ENCODE measurements at places on chromosomes 13 and 19.

DNA sequence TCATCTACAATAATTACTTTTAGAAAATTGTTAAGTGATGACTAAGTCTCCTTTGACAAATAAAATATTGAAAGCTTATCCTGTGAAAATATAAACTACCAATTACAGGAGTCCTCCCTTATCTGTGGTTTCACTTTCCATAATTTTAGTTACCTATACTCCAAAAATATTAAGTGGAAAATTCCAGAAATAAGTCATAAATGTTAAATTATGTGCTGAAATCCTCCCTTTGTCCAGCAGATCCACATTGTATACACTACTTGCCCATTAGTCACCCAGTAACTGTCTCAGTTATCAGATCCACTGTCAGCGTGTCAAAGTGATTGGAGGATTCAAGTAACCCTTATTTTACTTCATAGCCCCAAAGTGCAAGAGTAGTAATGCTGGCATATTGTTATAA, 98.1 kb downstream of the SERP2 start:
- DNase-seq = no peak

DNA sequence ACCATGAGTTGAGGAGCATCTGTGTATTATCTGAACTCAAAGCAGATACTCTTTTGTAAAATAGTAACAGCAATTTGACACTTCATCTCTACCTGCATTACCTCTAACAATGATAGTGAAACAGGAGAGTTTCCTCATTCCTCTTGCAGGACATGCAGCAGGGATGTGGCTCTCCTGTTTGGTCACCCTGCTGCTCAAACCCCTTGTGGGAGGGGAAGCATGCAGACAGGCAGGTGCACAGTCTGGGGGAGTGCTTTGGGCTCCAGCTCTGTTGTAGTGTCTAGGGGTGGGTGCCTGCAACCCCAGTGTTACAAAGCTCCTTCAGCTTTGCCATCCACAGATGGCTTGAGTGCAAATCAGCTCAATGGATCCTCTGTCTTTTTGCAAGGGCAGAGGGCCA, 827.6 kb downstream of the DACH1 start:
- DNase-seq = no peak

- DNase-seq = no peak
These were observed 19.6 kb upstream of the GTF2F2 start for GRCh38 chr13:45100573-45101262.

DNA sequence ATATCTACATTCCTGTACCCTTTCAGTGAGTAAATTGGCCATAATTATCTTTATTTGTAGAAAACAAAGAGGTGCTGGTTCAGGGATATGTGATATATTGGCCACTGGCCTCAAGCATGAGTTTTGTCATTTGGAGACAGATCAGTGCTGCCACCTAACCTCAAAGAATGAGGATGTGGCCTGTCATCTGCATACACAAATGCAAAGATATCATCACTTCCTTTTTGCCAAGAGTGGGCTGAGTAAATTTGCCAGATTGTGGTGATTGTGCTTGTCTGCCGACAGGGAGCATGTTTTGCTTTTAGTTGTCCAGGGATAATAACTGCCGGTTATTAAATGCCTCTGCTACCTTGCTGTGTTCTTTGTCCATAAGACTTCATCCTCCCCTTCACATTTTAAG, 44.2 kb downstream of the WASF3 start:
- DNase-seq = no peak

DNA sequence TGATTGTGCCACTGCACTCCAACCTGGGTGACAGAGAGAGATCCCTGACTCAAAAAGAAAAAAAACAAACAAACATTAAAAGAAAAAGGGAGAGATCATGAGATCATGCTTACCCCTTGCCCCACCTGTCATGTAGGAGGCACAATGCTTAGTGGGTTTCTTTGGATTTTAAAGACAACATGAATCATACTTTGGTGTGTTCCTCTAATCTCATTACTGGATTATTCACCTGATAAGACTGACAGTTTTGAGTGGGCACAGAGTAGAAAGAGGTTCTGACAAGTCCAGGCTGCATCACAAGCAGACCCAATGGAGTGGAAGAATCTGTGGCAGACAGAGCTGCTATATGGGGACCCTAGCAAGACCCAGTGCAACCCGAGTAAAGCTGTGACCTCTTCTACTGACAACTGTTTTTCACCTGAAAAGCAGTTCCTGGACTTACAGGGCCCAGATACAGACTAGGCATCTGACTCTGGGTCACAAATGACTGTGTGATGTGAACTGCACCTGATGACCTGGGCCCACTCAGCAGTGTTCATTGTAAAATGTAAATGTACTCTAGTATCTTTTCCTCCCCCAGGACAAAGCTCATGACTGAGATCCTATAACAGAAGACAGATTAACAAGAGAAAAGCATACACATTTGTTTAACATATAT, 28.9 kb upstream of the USP12 start:
- no peak for DNase-seq

DNA sequence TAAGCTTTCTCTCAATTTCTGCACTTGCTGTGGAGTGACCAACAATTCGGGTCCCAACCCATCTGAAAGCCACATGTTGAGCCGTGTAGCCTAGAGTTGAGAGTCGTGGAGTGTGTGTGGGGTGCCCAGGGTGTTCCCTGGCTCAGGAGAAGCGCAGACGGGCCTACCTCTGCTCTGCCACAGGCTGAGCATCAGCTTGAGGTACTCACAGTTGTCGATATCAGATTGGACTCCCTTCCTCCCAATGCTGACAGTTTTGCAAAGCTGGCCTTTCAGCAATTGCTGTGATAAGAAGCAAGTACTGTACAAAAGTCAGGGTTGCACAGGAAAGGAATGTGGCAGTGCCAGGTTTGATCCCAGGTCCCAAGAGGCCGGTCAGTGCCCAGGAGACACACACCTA, 133.4 kb upstream of the SPACA7 start:
- DNase-seq = no peak

- no peak for DNase-seq
These were observed 142.3 kb upstream of the ARGLU1 start for GRCh38 chr13:106710266-106710665.

GRCh38 chr13:39685652-39686051, 30.2 kb downstream of the COG6 start:
- no peak for DNase-seq
